ENCODE measurements at places on chromosomes 3 and 15. TPM values are rescaled to one million over a fixed set of nuclear protein-coding genes. Genes with fewer than 3 reads are reported as not detected.

IQCH gene
- total RNA-seq = 5.2 TPM

COL6A5 gene
- not detected for total RNA-seq

AHSG gene
- total RNA-seq = 0.27 TPM

CLDN1 gene
- total RNA-seq = 37.8 TPM

SELENOS gene
- total RNA-seq = 44.7 TPM

TRPC1 gene
- total RNA-seq = 17.6 TPM

SMCO1 gene
- not detected for total RNA-seq

DNA sequence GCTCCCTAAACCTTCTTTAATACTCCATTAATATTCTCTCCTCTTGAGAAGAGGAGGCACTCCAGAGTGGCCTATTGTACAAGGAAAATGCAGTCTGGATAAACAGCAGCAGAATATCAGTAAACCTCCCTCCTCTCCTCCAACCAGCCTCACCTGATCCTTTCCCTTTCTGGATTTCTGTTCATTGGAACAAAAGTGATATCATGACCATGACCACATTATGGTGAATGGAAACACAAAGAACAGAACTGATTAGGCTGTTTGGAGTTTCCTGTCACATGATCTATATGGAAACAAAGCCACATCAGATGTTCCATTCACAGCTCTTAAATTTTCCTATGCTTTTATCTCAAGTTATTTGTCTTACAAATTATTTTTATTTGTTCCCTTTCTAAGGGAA, 14.6 kb downstream of the C2CD4B start:
- DNase-seq = no peak
- H3K36me3 ChIP-seq = no peaks in the 10 kb centered on the region

DNA sequence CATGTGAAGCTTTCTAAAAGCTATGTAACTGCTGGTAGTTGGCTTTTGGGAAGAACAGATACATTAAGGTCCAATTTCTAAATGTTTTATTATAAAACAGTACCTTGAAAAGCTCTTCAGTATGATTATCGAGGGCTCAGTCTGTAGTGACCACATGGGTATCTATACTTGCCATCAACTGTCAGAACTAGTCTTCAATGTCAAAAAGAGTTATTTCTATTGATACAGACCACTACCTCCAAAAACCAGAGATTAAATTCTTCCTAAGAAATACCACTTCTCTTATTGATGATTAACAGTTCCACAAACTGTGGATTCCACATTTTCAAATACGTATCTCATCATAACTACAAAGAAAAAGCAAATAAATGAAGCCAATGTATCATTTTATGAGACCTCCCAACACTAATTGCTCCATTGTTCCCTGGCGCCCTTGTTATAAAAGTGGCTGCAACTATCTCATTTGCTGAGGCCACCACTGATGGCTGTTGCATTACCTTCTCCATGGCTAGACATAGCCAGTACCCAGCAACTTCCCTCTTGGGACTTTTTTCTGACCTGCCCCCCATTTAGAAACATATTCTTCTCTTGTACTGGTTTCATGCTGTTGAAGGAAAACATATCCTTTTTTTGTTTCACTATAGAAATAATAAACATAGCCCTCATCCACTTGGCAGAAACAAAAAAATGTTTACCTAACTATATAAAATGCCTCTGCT, 33.9 kb upstream of the MBNL1 start:
- H3K27me3 ChIP-seq = peaks cover 27% of the 10 kb centered on the region
- H3K27ac ChIP-seq = no peak overlapping the region
- no peaks in the 10 kb centered on the region for H3K36me3 ChIP-seq
- no peaks in the 10 kb centered on the region for H3K4me1 ChIP-seq

DNA sequence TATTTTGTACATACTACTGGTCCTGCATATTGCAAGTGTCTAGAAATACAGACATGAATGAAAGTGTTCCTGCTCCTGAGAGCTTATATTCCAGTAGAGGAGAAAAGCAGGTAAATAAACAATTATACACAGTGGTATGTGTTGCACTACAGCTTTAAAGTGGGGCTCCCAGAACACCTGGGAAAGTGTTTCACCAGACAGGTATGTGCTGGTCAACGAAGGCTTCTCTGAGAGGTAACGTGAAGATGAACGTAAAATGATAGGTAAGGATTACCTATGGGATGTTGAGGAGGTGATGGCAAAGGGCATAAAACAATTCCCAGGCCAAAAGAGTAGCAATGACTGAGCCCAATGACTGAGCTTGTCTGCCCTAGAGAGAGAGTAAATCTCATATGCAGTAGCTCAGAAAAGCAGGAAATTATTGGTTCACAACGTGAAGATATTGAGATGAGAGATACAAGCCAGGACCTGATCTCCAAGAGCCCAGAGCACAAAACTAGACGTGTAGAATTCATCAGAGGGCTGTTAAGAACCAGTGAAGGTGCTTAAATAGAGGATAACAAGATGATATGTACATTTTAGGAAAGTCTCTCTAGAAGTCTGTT, 459.1 kb upstream of the BCHE start:
- DNase-seq = no peak
- no peaks in the 10 kb centered on the region for H3K36me3 ChIP-seq
- H3K27me3 ChIP-seq = no peaks in the 10 kb centered on the region
- H3K4me1 ChIP-seq = no peaks in the 10 kb centered on the region
- H3K4me3 ChIP-seq = no peak overlapping the region
- no peak overlapping the region for H3K27ac ChIP-seq

DNA sequence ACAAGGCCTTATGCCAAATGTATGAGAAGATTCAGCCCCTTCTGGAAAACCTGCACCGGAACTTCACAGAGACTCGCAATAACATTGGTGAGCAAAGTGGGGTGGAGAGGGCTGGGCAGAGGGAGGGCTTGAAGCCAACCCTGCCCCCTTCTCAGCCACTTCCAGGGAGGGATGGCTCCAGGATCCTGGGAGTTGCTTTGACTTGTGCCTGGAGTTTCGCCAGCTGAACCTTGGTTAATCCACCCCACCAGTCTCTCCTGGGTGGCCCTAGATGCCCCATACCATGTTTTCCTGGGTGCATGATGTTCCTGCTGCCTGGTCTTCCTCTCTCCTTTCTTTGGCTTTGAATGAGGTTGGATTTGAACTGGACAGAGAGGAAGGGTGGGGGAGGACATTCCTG, 10.8 kb downstream of the TBC1D21 start:
- no peak overlapping the region for H3K27ac ChIP-seq
- no peak overlapping the region for H3K4me3 ChIP-seq
- H3K36me3 ChIP-seq = no peaks in the 10 kb centered on the region
- no peaks in the 10 kb centered on the region for H3K4me1 ChIP-seq
- peaks cover 32% of the 10 kb centered on the region for H3K27me3 ChIP-seq

GRCh38 chr3:102006812-102007485, 157.6 kb downstream of the NFKBIZ start:
- H3K4me3 ChIP-seq = no peak overlapping the region
- H3K27me3 ChIP-seq = no peaks in the 10 kb centered on the region
- H3K36me3 ChIP-seq = no peaks in the 10 kb centered on the region
- H3K27ac ChIP-seq = no peak overlapping the region
- no peaks in the 10 kb centered on the region for H3K4me1 ChIP-seq

- H3K27me3 ChIP-seq = no peaks in the 10 kb centered on the region
- H3K36me3 ChIP-seq = no peaks in the 10 kb centered on the region
- no peak for DNase-seq
- H3K4me3 ChIP-seq = no peak overlapping the region
- no peak overlapping the region for H3K27ac ChIP-seq
Observed at GRCh38 chr3:147269907-147270306, 136.4 kb downstream of the ZIC4 start.

- H3K27me3 ChIP-seq = no peaks in the 10 kb centered on the region
- H3K4me1 ChIP-seq = peaks cover 6% of the 10 kb centered on the region
- H3K27ac ChIP-seq = peak overlapping the region; percentile 50
Observed at GRCh38 chr3:36362973-36363372, 17.3 kb upstream of the STAC start.

DNA sequence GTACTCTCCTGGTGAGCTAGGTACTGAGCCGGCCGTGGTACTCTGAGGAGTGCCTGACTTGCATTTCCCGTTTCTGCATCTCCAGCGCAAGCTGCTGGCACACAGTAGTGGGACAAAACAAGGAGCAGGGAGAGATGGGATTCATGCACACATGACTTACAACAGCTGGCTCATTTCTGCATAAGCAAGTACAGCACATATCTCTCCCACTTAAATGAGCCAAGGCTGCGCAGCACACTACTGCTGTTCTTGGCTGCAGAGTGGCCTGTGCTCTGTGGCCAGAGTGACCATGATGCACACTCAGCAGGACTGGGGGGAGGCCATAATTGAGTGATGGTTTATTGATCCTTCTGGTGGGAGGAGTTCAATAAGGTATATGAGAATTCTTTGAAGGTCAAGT, 59.2 kb upstream of the ABHD17C start:
- no peaks in the 10 kb centered on the region for H3K4me1 ChIP-seq
- no peak overlapping the region for H3K27ac ChIP-seq
- H3K4me3 ChIP-seq = no peak overlapping the region
- no peaks in the 10 kb centered on the region for H3K36me3 ChIP-seq
- DNase-seq = no peak

GRCh38 chr3:107106316-107106715, 270.9 kb upstream of the CCDC54 start:
- no peaks in the 10 kb centered on the region for H3K4me1 ChIP-seq
- DNase-seq = no peak
- H3K4me3 ChIP-seq = no peak overlapping the region
- H3K27me3 ChIP-seq = no peaks in the 10 kb centered on the region
- H3K27ac ChIP-seq = no peak overlapping the region

DNA sequence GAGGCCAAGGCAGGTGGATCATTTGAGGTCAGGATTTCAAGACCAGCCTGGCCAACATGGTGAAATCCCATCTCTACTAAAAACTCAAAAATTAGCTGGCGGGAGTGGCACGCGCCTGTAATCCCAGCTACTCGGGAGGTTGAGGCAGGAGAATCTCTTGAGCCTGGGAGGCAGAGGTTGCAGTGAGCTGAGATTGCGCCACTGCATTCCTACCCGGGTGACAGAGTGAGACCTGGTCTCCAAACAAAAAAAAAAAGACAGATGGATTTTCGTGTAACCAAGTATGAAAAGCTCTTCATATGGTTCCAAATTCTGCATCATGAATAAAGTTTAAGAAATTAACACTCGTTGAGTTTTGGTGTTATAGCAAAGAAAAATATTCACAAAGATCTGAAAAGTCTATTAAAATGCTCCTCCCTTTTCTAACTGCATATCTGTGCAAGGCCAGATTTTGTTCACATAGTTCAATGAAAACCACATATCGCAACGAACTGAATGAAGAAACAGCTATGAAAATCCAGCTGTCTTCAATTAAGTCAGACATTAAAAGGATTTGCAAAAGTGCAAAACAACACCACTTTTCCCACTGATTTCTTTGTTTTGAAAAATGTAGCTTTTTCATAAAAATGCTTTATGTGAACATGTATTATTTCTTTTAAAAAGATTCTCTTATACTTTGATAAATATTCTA, 23.8 kb upstream of the FBLN2 start:
- no peaks in the 10 kb centered on the region for H3K4me1 ChIP-seq
- H3K27me3 ChIP-seq = peaks cover 11% of the 10 kb centered on the region
- no peak for DNase-seq
- no peak overlapping the region for H3K4me3 ChIP-seq
- H3K36me3 ChIP-seq = peaks cover 1% of the 10 kb centered on the region
- H3K27ac ChIP-seq = no peak overlapping the region

DNA sequence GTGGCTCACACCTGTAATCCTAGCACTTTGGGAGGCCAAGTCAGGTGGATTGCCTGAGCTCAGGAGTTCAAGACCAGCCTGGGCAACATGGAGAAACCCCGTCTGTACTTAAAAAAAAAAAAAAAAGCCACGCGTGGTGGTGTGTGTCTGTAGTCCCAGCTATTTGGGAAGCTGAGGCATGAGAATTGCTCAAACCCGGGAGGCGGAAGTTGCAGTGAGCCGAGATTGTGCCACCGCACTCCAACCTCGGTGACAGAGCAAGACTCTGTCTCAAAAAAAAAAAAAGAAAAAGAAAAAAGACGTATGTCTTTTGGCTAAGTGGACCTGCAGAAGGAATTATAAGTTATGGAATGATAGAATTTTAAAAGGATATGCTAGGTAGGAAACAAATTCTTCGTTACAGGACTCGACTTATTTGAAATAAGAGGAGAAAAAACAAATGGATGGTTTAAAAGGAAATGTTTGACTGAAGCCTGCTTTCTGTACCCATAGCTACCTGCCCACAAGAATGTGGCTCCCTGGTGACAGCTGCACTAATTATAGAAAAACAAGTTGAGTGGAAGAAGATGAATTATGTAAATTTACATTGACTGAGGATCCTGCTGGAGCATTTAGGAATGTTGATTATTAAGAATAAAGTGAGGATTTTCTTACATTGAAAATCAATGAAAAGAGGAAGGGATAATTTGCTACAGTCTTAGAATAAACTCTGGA, 36.0 kb upstream of the SKIL start:
- H3K4me3 ChIP-seq = no peak overlapping the region
- no peaks in the 10 kb centered on the region for H3K27me3 ChIP-seq

DNA sequence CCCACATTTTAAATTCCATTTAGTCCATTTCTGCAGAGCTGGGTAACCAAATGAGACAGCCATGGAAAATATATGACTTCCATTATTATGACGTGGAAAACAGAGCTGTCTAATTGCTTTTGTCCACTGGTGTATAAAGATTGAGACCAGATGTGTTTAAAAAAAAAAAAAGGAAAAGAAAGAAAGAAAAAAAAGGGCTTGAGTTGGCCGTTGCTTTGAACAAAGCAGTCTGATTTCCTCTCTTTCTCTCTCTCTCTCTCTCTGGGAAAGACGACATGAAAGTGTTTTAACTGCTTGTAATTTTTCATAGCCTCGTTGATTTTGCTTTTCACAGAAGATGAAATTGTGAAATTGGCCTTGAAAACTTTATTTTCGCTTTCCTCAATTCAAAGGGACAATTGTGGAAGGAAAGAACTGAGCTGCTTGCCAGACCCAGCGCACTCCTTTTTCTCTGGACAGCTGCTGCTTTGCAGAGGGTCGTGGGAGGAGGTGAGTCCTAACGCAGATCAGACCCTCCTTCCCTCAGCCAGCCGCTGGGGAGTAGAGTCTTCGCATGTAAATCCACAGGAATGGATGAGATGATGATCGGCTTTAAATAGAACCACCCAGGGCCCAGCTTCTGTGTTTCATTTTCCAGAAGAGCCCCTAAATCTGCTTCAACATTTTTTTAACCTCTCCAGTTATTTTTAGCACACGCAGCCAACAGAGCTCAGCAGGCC, 42.8 kb upstream of the UBE2E1 start:
- DNase-seq = no peak
- H3K27me3 ChIP-seq = peaks cover 13% of the 10 kb centered on the region
- H3K36me3 ChIP-seq = no peaks in the 10 kb centered on the region

- H3K4me1 ChIP-seq = peaks cover 6% of the 10 kb centered on the region
- no peak overlapping the region for H3K4me3 ChIP-seq
- no peak for DNase-seq
- no peaks in the 10 kb centered on the region for H3K36me3 ChIP-seq
- no peaks in the 10 kb centered on the region for H3K27me3 ChIP-seq
- no peak overlapping the region for H3K27ac ChIP-seq
Observed at GRCh38 chr3:30285188-30286006, 321.0 kb upstream of the TGFBR2 start.

Data from progenitor cell of endocrine pancreas (in vitro differentiated cells).